ENCODE measurements at places on chromosomes 7 and 10.

DNA sequence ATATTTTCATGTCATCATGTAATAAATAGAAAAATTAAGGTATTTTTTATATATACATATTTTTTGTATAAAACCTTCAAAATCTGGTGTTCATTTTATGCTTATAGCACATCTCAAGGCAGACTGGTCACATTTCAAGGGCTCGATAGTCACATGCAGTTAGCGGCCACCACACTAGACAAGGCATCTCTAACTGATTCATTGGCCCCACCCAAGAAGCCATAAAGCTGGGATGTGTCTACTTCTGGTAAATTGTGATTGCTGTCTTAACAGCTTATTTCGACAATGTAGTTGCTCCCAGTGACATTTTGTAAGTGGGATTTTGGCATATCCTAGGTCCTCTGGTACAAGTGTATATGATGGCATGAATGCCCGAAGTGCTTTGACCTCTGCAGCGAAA is 168.7 kb downstream of the FRMD4A start:
- DNase-seq = no peak

DNA sequence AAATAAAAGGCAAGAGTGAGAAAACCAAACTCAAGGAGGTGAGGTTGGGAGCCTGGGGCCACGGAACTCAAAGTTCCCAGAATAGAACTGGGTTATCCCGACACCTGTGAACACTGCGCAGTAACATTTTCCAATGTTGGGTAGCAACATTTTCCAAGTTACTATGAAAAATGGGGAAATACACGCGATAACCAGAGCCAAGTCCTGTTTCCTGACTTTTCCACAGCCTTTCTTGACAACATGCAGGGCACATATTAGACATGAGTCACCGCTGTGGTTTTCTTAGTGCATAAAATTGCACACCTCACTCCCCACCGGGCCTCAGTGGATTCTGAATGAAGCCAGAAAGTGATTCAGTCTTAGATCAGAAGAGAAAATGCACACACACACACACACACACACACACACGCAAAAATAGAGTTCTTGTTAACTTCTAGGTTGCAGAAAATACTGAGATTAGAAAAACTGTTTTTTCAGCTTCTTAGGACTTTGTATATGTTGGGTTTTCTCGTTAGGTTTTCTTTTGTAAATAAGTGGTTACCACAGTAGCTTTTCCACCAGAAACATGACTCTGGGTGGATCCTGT is 70.0 kb downstream of the CAMK1D start:
- no peak for DNase-seq

DNA sequence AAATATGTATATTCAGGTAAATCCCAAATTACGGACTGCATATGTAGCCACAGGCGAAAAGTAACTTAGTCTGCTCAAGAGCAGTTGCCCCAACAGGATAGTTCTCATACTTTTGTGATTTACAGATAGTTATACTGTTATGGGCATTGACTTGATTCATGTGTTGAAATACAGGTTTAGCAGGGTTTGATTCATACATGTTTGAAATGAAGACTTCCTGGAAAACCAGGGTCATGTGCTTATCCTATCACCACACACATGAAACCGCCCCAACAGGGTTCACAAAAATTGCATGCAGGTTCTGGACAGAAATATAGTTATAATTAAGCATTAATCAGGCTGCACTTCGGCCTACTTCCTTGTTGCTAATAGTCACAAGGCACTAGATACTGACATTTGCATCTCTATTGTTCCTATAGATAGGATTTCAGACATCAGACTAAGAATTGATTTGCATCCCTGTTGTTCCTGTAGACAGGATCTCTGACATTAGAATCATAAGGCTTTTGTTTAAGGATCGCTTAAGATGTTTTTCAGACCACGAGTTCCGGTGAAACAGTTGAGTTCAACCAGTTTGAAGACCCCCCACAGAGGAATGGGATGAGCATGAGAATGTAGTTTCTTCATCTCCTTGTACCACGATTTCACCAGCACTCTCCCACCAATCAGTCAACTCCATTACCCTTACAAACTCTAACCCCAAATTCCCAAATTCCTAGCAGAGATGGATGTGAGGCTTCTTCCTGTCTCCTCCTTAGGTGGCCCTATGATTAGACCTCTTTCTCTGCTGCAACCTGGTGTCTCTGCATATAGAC is 2.0 kb upstream of the ZNF398 start:
- no peak for DNase-seq

- DNase-seq = no peak
Observed at GRCh38 chr7:151448261-151449252, 8.6 kb upstream of the CRYGN start.

- DNase-seq = no peak
Observed at GRCh38 chr7:73682745-73683055, 553 bp downstream of the DNAJC30 start.

All from left kidney (tissue), 8 donors.